ENCODE measurements at places on chromosomes 1 and 21.

DNA sequence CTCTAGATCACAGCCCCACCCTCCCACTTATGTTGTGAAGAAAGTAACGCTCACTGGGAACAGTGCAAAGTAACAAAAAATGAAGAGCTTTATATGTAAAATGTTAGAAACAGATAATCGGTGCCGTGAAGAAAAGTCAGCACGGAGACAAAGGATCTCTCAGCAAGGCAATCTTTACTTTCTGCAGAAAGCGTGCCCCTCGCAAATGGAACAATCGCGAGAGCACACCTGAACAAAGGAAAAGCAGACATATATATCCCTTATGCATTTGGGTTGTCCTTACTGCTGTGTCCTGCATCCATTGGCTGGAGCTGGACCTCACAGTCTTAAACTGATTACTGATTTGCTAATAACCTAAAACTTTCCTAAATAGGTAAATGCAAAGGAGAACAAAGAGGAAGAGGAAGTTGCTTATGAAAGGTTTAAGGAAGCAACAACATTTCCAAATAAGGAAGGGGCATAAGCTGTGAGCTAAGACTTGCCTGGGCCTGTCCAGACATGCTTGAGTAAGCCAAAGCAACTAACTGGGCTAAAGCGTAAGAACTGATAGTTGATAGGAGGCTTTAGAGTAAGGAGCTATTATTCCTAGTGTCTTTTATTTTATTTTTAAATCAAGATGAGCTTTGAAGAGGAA lies 89.7 kb downstream of the GTF2B start:
- DNase-seq: no peak

DNA sequence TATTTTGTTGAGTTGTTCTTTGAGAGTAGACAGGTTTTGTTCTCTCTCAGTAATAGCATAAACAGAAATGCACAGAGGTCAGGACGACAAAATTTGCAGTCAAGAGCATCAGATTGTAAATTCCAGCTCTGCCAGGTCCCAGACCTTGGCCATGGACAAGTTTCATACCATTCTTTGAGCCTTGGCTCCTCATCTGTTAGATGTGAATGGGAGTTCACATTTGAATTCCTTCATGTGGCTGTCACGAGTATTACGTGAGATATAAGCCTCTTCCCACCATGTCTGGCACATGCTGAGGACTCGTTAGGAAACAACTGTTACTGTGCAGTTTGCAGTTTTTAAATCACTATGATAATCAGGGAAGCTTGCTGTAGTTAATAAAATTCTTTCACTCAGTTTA lies 93.2 kb upstream of the KCTD3 start:
- DNase-seq: no peak

GRCh38 chr1:201217851-201218250 lies 27.2 kb downstream of the IGFN1 start:
- no peak for DNase-seq

- no peak for DNase-seq
Measured at GRCh38 chr1:224212618-224213061, 29.6 kb downstream of the DEGS1 start.
